ENCODE measurements at places on chromosomes 11 and 22. TPM values are rescaled to one million over a fixed set of nuclear protein-coding genes. Genes with fewer than 3 reads are reported as not detected.

The PKNOX2 gene
- total RNA-seq: 6.6 TPM

The SLC25A18 gene
- total RNA-seq: not detected

The MS4A12 gene
- not detected for total RNA-seq

The TXN2 gene
- 65.1 TPM for total RNA-seq

The PRRG4 gene
- 0.06 TPM for total RNA-seq

The TUB gene
- 7.6 TPM for total RNA-seq

The CARD10 gene
- total RNA-seq: 5.6 TPM

The EHBP1L1 gene
- total RNA-seq: 38.8 TPM

The TPBGL gene
- total RNA-seq: 1.8 TPM

The PHLDA2 gene
- 4.1 TPM for total RNA-seq

The OR2AT4 gene
- total RNA-seq: not detected

The JHY gene
- total RNA-seq: 3.0 TPM

The GPHA2 gene
- total RNA-seq: not detected

The ASCL2 gene
- not detected for total RNA-seq

The PHOX2A gene
- total RNA-seq: not detected

The PKDREJ gene
- 0.06 TPM for total RNA-seq

The RIMBP3C gene
- total RNA-seq: 0.68 TPM

The MUC2 gene
- not detected for total RNA-seq

The DEUP1 gene
- total RNA-seq: not detected

The ZDHHC13 gene
- total RNA-seq: 5.0 TPM
